ENCODE measurements at places on chromosomes 4 and X. TPM values are rescaled to one million over a fixed set of nuclear protein-coding genes. Genes with fewer than 3 reads are reported as not detected.

DNA sequence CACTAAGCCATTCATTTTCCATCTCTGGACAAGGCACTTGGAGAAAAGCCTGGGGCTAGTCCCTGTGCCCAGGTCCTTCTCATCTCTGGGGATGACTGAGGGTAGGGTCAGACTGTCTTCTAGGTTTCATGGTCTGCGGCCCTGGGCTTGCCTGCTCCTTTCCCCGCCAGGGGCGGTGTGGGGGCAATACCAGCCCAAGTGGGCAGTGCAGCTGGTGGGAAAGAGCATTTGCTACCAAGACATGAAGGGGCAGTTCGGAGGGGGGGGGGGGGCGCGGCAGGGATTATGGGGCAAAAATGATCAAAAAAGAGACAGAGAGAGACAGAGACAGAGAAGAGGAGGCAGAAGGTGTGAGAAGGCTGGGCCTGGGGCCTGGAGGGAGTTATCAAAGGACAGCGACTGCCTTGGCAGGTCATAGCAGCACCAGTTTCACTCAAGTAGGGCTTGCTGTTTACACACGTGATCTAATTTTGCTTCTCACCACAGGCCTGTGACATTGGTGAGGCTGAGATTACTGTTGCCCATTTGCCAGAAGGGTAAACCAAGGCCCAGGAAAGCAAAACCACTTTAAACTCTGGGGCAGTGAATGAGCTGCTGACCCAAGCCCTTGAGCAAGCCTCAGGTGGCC lies 56.1 kb downstream of the PJA1 start:
- no peak overlapping the region for H3K4me3 ChIP-seq
- no peak overlapping the region for H3K27ac ChIP-seq
- H3K36me3 ChIP-seq: no peaks in the 10 kb centered on the region

The GABRG1 gene
- 0.18 TPM for total RNA-seq

- no peaks in the 10 kb centered on the region for H3K4me1 ChIP-seq
- no peaks in the 10 kb centered on the region for H3K27me3 ChIP-seq
- no peak for DNase-seq
- H3K27ac ChIP-seq: no peak overlapping the region
- no peaks in the 10 kb centered on the region for H3K36me3 ChIP-seq
Measured at GRCh38 chr4:19402581-19403065, 849.1 kb upstream of the SLIT2 start.

- H3K4me1 ChIP-seq: no peaks in the 10 kb centered on the region
- no peak overlapping the region for H3K4me3 ChIP-seq
- no peak for DNase-seq
- no peak overlapping the region for H3K27ac ChIP-seq
- no peaks in the 10 kb centered on the region for H3K36me3 ChIP-seq
Measured at GRCh38 chr4:152643153-152644035, 36.4 kb downstream of the TMEM154 start.

DNA sequence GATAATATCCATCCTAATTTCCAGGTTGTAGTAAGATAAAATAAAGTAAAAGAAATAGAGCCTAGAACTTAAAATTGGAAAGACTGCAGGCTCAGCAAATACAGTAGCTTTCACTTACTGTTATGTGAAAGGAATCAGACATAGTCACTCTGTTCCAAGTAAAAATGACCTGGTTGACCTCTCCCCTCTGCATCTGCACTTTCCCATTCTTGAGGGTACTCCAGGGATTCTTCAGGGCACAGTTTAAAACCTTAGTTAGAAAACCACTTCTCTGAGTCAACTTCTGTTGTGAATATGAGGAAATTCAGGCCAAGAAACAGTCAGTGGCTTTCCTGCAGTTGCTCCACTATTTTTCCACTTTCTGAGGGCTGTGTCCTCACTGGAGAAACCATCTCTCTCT lies 42.9 kb downstream of the FRAS1 start:
- DNase-seq: peak; percentile 31
- no peak overlapping the region for H3K4me3 ChIP-seq
- H3K36me3 ChIP-seq: no peaks in the 10 kb centered on the region
- H3K27me3 ChIP-seq: no peaks in the 10 kb centered on the region
- no peak overlapping the region for H3K27ac ChIP-seq

DNA sequence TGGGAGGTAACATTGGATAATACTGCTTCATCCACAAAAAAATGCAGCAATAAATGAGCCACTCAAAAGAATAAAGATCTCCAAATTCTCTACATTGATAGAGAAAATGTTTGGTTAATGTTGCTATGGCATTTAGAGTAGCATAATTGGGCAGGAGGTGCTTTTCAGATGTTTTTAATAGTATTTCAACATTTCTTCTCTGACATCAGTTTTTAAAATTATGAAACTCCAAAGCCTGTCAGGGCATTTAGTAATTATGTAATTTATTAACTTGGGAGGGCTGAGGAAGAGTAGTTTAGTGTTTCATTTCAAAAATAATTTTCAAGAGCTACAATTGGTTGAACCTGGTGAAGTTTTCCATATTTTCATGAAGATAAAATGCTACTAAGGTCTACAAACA lies 211.3 kb upstream of the INTU start:
- H3K4me1 ChIP-seq: no peaks in the 10 kb centered on the region
- no peak for DNase-seq
- no peak overlapping the region for H3K27ac ChIP-seq
- no peaks in the 10 kb centered on the region for H3K27me3 ChIP-seq

GRCh38 chr4:86910820-86911684 lies 18.8 kb upstream of the C4orf36 start:
- H3K36me3 ChIP-seq: no peaks in the 10 kb centered on the region
- no peak overlapping the region for H3K4me3 ChIP-seq
- H3K4me1 ChIP-seq: peaks cover 18% of the 10 kb centered on the region
- DNase-seq: no peak
- no peak overlapping the region for H3K27ac ChIP-seq

GRCh38 chr4:158327525-158327924 lies 117.2 kb downstream of the TMEM144 start:
- no peak overlapping the region for H3K27ac ChIP-seq
- no peaks in the 10 kb centered on the region for H3K27me3 ChIP-seq
- H3K4me3 ChIP-seq: no peak overlapping the region
- peak; percentile 13 for DNase-seq

DNA sequence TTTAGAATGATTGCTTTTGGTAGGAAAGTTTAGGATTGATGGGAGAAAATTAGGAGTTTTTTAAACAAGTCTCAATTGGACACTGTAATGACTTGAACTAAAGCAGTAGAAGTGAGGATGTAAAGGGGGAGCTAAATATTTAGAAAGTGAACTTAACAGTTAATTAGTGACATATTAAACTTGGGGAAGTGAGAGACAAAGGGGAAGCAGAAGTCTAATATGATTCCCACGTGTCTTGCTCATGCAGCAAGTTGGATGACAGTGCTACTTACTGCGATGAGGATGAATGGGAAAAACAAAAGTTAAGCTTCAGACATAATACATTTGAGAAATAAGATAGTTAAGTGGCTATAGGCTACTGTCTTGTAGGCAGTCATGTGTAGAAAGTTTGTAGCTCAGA lies 110.4 kb downstream of the RPA4 start:
- no peaks in the 10 kb centered on the region for H3K4me1 ChIP-seq
- no peaks in the 10 kb centered on the region for H3K36me3 ChIP-seq
- no peaks in the 10 kb centered on the region for H3K27me3 ChIP-seq

The UBE2A gene
- 12.8 TPM for total RNA-seq

DNA sequence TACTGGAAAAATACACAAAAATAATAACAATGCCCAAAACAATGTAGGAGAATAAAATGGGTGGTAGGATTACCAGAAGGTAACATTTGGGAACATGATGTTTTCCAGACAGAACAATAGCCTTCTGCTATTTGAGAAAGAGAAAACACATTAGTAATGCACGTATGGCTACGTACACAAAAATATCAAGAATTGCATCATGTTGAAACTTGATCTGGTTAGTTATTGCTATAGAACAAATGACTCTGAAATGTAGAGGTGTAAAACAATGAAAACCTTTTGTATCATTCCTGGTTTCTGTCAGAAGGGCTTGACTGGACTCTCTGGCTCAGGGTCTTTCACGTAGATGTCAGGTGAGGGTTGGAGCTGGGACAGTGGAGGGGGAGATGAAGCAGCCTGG lies 1040.0 kb downstream of the FAT4 start:
- no peaks in the 10 kb centered on the region for H3K36me3 ChIP-seq
- H3K27me3 ChIP-seq: no peaks in the 10 kb centered on the region
- DNase-seq: no peak
- H3K27ac ChIP-seq: no peak overlapping the region

DNA sequence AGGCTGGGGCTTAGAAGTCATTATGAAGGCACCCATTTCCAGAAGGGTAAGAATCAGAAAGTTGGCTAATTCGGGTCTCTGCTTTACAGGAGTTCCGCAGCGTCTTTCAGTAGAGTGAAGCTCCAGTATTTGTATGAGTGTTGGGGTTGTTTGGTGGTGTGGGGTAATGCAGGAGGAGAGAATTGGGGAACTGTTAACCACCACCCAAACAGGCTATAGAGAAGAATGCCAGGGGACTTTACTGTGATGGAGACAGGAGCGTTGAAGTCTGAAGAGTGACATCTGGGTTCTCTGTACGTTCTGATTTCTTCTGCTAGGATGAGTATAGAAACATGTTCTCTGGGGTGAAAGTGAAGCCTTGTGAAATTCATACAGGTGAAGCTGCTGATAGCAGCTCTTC lies 96.3 kb downstream of the TBL1X start:
- no peak overlapping the region for H3K27ac ChIP-seq
- DNase-seq: no peak
- H3K36me3 ChIP-seq: no peaks in the 10 kb centered on the region
- peaks cover 24% of the 10 kb centered on the region for H3K4me1 ChIP-seq

DNA sequence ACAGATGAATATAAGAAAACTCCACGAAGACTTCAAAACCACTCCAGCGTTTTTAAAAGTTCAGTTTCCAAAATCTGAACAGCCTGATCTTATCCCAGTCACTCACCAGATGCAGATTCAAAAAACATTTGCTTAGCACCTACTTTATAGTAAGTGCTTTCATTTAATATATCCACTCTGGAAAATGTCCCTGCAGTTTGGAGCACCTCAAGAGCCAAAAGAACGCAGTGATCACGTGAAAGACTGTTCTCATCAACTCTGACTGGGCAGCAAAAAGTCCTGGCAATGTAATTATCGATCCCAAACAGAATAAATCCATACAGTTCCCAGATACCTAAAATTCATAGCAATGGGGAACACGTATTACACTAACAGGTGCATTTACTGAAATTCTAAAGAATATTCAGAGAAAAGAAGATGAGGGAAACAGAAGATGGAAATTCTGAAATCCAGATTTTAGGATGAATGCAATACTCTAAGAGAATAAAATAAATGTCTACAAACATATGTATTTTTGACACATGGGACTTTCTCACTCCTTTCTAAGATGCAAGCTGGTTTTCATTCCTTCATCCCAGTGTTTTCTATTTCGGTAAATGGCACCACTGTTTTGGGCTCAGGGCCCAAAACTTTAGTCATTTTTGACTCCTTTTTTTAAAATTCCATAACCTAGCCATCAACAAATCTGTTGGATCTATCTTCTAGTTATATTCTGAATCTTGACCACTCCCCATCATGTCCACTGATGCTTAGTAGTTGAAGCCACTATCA lies 13.9 kb downstream of the ATP8A1 start:
- H3K36me3 ChIP-seq: no peaks in the 10 kb centered on the region
- no peak for DNase-seq
- peaks cover 16% of the 10 kb centered on the region for H3K4me1 ChIP-seq
- no peak overlapping the region for H3K27ac ChIP-seq
- no peak overlapping the region for H3K4me3 ChIP-seq

- H3K27ac ChIP-seq: no peak overlapping the region
- H3K4me3 ChIP-seq: no peak overlapping the region
- H3K27me3 ChIP-seq: no peaks in the 10 kb centered on the region
- peak; percentile 3 for DNase-seq
Measured at GRCh38 chr4:59553063-59553720, 1646.9 kb upstream of the ADGRL3 start.

DNA sequence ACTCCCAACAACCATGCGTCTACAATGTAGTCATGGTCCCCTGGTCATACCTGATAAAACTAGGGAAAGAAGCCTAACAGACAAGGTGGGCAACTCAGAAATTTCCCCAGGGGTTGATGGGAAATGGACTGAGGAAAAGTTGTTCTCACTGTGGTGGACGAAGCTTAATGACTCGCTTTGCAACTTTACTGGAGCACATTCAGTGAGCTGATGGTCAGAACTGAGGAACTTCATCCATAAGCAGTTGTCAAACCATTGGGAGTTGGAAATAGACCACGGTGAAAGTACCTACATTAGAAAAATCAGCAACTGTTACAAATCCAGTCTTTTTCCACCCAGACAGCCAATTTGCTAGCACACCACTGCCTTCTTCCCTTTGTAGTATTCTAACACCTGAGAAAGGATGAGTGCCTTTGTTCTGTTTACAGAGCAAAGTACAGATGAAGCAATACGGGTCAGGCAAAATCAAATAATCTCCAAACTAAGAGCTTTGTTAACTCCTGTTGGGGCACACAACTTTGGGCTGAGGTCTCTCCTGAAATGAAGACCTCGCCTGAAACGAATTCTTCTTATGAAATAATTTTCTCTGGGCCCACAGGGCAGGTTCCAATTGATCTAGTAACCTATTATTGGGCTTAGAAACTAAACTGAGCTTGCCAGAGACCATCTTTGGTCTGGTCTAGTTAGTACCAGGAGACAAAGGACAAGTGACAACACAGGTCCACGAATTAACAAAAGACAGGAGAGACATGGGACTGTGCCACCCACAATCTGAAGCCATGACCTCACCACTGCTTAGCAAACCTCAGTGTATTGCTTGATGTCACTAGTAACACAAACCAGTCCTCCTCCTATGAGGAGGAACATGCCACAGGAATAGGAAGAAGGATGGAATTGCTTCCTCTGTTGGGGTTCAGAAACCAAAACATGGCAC lies 58.9 kb upstream of the NFKB1 start:
- no peaks in the 10 kb centered on the region for H3K27me3 ChIP-seq
- no peaks in the 10 kb centered on the region for H3K36me3 ChIP-seq
- H3K4me3 ChIP-seq: no peak overlapping the region
- H3K4me1 ChIP-seq: peaks cover 8% of the 10 kb centered on the region

DNA sequence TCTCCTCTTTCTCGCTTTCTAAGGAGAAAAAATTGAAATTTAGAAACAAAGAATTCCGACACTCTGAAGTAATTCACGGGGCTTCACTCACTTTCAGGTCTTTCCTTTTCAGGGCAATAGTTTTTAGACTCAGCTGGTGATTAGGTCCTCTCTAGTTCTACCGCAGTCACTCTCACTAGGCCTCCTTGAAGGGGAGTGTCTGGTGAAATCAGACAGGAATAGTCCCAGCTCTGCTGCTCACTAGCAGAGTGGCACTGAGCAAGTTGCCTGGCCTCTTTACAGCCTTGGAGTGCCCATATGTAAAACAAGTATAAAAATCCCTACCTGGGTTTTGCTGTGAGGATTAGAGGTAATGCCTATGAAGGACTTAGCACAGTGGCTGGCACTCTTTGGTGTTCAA lies 64.1 kb downstream of the NEUROG2 start:
- no peaks in the 10 kb centered on the region for H3K4me1 ChIP-seq
- H3K36me3 ChIP-seq: no peaks in the 10 kb centered on the region
- no peak overlapping the region for H3K4me3 ChIP-seq
- DNase-seq: no peak

GRCh38 chr4:57639561-57640382 lies 529.6 kb upstream of the IGFBP7 start:
- no peaks in the 10 kb centered on the region for H3K36me3 ChIP-seq
- H3K27ac ChIP-seq: no peak overlapping the region
- H3K4me1 ChIP-seq: no peaks in the 10 kb centered on the region
- H3K27me3 ChIP-seq: no peaks in the 10 kb centered on the region

All from stomach (tissue), 19 donors.